ENCODE measurements at places on chromosomes 3 and 15.

- DNase-seq: no peak
Observed at GRCh38 chr3:111668888-111669488, 73.8 kb upstream of the ZBED2 start.

GRCh38 chr15:88606070-88606794, 14.9 kb upstream of the AEN start:
- DNase-seq: no peak

DNA sequence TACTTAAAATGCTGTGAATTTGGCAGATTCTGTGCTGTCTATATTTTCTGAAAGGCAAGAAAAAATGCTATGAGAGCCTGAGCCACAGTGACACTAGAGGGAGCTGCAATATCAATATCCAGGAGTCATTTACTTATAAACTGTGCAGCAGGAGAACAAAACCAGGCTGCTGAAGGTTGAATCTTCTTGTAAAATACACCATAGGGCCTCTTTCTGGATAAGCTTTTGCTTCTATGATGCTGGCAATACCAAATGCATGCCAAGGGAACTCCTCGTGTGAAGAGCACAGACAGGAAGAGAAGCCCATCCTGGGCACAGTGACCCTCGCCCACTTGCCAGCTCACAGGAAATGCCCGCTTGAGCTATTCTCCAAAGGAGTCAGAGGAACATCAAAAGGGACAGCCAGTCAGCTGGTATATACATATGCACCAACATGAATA, 48.0 kb upstream of the TSPAN3 start:
- DNase-seq: peak; percentile 20

GRCh38 chr3:25531971-25532370, 103.9 kb downstream of the RARB start:
- no peak for DNase-seq

DNA sequence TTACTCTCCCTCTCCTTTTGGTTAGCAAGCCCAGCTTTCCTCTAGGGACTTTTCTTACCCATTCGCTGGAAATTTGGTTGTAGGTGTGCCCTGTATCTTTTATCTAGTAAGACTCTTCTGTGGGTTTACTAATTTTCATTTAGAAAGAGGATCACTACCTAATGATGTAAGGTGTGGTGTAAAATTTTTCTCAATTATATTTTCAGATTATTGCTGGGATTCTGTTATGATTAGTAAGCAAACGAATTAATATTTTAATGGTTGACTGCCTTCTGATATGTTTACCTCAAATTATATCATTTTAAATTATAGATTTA, 28.5 kb downstream of the PLCL2 start:
- no peak for DNase-seq

DNA sequence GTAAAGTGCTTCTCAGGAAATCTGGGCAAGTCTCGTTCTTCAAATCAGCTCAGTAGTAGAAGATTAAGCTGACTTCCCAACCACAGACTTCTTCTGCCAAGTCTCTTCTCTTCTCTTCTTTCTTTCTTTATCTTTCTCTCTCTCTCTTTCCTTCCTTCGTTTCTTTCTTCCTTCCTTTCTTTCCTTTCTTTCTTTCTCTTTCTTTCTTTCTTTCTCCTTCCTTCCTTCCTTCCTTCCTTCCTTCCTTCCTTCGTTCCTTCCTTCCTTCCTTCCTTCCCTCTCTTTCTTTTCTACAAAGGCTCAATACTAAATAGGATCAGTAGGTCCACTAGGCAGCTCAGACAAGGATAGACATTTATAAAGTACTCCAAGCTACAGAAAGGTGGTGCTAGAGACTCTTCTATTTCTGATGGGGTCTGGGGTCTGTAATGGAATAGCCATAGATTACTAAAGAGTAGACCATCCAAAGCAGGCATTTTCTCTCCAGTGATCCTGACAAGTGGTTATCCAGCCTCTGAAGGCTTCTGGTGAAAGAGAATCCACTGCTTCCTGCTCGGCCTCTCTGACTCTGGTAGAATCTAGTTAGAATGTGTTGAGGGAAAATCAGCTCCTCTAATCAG, 100.8 kb downstream of the TPRG1 start:
- DNase-seq: no peak

GRCh38 chr15:98977441-98977840, 30.2 kb downstream of the PGPEP1L start:
- no peak for DNase-seq

GRCh38 chr15:32674681-32675080, 33.2 kb downstream of the SCG5 start:
- no peak for DNase-seq

GRCh38 chr3:4036046-4036445, 236.8 kb downstream of the LRRN1 start:
- DNase-seq: no peak

DNA sequence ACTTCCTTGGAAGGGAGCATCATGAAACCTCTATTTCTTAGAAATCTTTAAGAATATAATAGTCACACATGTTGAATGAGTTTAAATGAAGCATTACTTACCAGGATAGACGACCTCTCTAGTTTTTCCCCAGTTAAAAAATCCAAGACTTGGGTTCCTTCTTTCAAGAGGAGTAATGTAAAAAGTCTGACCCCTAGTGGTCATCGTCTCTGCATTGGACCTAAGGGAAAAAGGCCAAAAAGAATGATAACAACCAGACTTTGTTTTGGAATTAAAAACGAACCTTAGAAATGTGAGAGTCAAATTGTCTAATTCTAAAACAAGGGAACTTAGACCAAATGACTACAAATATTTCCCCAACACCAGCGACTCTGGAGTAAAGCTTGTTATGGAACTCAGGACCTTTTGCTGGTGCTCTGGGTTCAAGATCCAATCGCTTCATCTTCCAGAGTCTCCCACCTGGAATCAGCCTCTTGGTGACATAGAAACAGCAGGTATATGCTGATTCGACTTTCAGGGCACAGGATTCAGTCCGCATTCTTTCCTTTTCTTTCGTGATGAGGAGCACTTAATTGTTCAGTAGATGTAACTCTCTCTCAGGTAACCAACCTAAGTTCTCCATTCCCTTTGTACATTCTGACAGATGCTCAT, 214.8 kb upstream of the TPRG1 start:
- no peak for DNase-seq

GRCh38 chr3:18643281-18643680, 218.1 kb upstream of the SATB1 start:
- no peak for DNase-seq

GRCh38 chr3:100850701-100851100, 141.4 kb downstream of the TFG start:
- no peak for DNase-seq

DNA sequence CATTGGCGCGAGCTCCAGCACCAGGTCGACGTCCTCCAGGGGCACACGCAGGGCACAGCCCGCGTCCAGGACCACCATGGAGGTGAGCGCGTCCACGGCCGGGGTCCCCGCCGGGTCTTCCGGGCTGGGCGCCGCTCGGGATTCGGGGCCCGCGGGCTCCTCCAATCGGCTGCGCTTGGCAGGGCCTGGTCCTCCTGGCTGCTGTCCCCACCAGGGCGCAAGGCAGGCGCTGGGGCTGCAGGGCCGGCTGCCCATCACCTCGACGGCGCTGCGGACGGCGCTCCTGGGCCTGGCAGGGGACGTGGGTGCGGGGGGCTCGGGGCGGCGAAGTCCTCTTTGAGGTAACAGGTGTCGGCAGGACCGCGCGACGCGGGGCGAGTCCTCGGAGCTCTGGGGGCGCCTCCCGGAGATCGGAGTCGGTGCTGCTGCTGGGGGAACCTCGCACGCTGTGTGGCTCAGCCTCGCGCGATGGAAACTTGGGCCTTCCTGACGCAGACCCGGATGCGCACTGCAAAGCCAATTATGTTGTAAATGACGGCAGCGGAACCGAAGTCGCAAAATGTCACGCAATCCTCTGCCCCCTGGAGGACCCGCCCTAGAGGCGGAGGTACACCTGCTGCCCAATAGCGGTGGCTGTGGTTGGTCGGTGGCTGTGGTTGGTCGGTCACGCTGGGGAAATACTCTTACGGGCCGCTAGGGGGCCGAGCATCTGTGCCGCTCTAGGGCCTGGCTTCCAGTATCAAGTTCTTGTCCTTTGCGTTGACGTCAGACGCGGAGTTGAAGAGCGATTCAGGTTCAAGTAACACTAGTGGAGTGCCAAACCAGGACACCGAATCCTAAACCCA, at the start of gene PRR23C:
TSS of gene PRR23C (minus strand) at position 527 of the 845 bp plus-strand sequence. CDS start at position 255, 272 bp downstream.
- DNase-seq: no peak

GRCh38 chr15:91941871-91942658, 88.6 kb downstream of the SLCO3A1 start:
- DNase-seq: no peak

- no peak for DNase-seq
Observed at GRCh38 chr3:194607592-194608389, 25.4 kb downstream of the TMEM44 start.

- no peak for DNase-seq
Observed at GRCh38 chr15:79675982-79676381, 220.8 kb downstream of the MTHFS start.

GRCh38 chr3:137304313-137305056, 346.7 kb downstream of the IL20RB start:
- no peak for DNase-seq

DNA sequence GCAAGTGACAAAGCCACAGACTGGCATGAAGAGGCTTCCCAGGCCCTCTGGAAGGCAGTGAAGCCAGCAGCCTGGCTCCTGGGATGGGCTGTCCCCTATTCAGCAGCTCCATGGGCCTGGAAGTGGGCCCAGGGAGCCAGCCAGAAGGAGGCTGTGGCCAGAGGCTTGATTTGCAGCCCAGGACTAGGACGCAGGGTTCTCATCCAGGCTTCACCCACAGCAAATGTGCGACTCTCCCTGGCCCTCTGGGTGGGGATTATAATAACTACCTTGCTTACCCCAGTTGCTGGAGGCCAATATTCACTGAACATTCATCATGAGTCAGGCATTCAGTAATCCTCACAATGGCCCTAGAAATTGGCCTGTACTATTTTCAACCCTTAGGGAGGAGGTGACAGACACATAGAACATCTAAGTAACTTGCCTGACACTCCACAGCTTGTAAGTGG, 24.6 kb upstream of the SRP14 start:
- no peak for DNase-seq
